H4 (cell line): ENCODE measurements at places on chromosomes 1 and 21. TPM values are rescaled to one million over a fixed set of nuclear protein-coding genes. Genes with fewer than 3 reads are reported as not detected.

DNA sequence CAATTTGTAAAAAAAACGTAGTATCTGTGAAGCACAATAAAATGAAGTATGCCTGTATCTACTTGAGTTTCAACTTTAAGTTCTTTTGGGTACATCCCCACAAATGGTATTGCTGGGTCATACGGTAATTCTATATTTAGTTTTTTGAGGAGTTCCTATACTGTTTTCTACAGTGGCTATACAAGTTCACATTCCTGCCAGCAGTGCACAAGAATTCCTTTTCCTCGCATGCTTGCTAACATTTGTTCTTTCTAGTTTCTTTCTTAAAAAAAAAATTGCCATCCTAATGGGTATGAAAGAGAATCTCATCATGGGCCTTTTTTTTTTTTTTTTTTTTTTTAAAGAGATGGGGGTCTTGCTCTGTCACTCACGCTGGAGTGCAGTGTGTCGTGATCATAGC is 41.9 kb downstream of the UCK2 start:
- no peak for DNase-seq

GRCh38 chr21:46063734-46064680 is 33.9 kb upstream of the COL6A2 start:
- no peak for DNase-seq

The CCDC185 gene
- total RNA-seq = not detected in 2 replicates

GRCh38 chr1:207922554-207922953 is 11.6 kb upstream of the CD34 start:
- no peak for DNase-seq

- no peak for DNase-seq
These were observed 122.8 kb downstream of the PLPP3 start for GRCh38 chr1:56456435-56457101.

DNA sequence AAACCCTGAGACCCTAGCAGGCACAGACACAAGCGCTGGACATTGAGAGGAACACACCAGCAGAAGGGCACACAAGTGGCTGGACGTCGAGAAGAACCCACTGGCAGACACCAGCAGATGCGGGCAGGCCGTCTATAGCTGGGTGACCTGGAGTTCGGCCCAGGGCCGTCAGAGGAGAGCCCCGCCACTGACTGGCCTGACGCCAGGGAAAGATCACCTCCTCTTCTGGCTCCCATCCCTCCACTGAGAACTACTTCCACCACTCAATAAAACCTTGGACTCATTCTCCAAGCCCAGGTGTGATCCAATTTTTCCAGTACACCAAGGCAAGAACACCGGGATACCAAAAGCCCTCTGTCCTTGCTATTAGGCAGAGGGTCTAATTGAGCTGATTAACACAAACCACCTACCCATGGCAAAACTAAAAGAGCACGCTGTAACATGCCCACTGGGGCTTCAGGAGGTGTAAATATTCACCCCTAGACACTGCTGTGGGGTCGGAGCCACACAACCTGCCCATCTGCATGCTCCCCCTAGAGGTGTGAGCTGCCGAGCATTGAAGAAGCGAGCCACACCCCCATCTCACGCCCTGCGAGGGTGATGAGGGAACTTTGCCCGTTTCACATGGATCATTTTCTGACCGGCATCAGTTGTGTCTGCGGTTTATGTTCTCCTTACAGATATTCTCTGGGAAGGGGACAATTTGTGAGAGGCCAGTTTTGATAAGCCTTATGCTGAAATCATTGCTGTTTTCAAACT is 104.8 kb downstream of the HLX start:
- no peak for DNase-seq

- DNase-seq = peak; percentile 45
These were observed 43.3 kb downstream of the LRRC53 start for GRCh38 chr1:74468982-74469603.

- no peak for DNase-seq
These were observed 28.1 kb downstream of the ERI3 start for GRCh38 chr1:44326821-44327465.

- DNase-seq = no peak
These were observed 7.6 kb upstream of the RHOU start for GRCh38 chr1:228727681-228728171.

- no peak for DNase-seq
These were observed 24.6 kb downstream of the PMVK start for GRCh38 chr1:154911691-154912550.

DNA sequence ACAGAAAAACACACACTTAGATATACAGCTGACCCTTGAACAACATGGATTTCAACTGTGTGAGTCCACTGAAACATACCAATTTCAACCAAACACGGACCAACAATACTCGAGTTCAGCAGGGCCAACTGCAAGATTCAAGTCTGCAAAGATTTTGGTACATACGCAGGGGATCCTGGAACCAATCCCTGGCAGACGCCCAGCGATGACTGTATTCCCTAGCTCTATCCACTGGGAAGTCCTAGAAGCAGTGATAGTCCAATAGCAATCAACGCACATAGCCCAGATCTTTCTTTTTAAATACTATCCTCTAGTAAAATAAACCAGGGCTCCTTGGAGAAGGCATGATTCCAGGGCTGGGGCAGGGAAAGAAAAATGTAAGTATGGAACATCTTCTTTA is 9.0 kb downstream of the DDX59 start:
- no peak for DNase-seq

GRCh38 chr1:198934901-198935305 is 296.1 kb downstream of the PTPRC start:
- peak; percentile 26 for DNase-seq
